ENCODE measurements at places on chromosomes 6 and 20. TPM values are rescaled to one million over a fixed set of nuclear protein-coding genes. Genes with fewer than 3 reads are reported as not detected.

DNA sequence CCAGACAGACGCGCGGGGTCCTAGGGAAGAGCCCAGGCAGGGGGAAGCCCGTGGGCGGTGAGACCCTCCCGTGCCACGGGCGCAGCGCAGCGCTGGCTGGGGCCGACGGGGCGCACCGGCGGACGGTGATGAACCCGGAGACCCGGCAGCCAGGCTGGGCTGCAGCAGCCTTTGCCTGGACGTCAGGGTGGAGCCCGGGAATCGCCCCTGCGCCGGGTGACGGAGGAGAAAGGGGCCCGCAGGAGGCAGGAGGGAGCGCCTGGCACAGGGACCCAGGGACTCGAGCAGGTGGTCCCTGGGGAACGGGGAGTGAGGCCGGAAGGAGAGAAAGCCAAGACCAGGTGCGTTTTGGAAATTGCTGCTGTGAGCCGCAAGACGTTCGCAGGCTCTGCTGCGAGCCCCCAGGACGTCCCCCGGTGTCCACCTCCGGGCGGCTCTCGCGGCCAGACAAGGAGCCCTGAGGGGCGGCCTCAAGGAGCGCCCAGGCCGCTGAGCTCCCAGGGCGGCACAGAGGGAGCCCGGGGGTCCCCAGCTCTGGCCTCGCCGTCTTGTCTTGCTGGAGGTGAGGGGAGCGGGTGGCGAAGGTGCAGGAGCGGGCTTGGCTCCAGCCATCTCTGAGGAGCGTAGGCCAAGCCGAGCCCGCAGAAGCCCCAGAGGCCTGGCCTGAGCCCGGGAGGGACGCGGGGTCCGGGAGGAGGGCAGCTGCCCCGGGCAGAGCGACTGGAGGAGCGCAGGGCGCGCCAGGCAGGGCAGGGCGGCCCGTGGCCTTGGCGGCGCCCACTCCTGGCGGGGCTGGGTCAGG lies 191.2 kb upstream of the PDE10A start:
- DNase-seq: no peak
- H3K4me3 ChIP-seq: no peak overlapping the region
- H3K4me1 ChIP-seq: no peaks in the 10 kb centered on the region
- no peaks in the 10 kb centered on the region for H3K36me3 ChIP-seq

- H3K36me3 ChIP-seq: no peaks in the 10 kb centered on the region
- DNase-seq: no peak
- no peak overlapping the region for H3K4me3 ChIP-seq
- no peak overlapping the region for H3K27ac ChIP-seq
- H3K4me1 ChIP-seq: no peaks in the 10 kb centered on the region
Observed at GRCh38 chr6:170132011-170132521, 158.8 kb downstream of the DLL1 start.

SLC26A8 gene
- not detected for total RNA-seq

- H3K36me3 ChIP-seq: no peaks in the 10 kb centered on the region
- H3K4me1 ChIP-seq: no peaks in the 10 kb centered on the region
- H3K27me3 ChIP-seq: no peaks in the 10 kb centered on the region
- no peak overlapping the region for H3K4me3 ChIP-seq
Observed at GRCh38 chr20:8714206-8714605, 354.7 kb upstream of the PLCB4 start.

- peak overlapping the region; percentile 98 for H3K27ac ChIP-seq
- peak overlapping the region; percentile 92 for H3K4me3 ChIP-seq
- peaks cover 25% of the 10 kb centered on the region for H3K4me1 ChIP-seq
- no peaks in the 10 kb centered on the region for H3K36me3 ChIP-seq
- DNase-seq: no peak
Observed at GRCh38 chr6:52577778-52578463, 1.1 kb upstream of the TRAM2 start.

CCN6 gene
- total RNA-seq: not detected

GRCh38 chr6:140809694-140810101 lies 1323.0 kb upstream of the GJE1 start:
- peak; percentile 43 for DNase-seq
- H3K36me3 ChIP-seq: no peaks in the 10 kb centered on the region
- no peak overlapping the region for H3K27ac ChIP-seq
- no peaks in the 10 kb centered on the region for H3K27me3 ChIP-seq
- peaks cover under 1% of the 10 kb centered on the region for H3K4me1 ChIP-seq

- no peaks in the 10 kb centered on the region for H3K36me3 ChIP-seq
- peak overlapping the region; percentile 23 for H3K27ac ChIP-seq
- H3K4me3 ChIP-seq: no peak overlapping the region
- H3K27me3 ChIP-seq: no peaks in the 10 kb centered on the region
- peak; percentile 42 for DNase-seq
- peaks cover 12% of the 10 kb centered on the region for H3K4me1 ChIP-seq
Observed at GRCh38 chr6:81901551-81901966, 149.1 kb upstream of the TENT5A start.

DNA sequence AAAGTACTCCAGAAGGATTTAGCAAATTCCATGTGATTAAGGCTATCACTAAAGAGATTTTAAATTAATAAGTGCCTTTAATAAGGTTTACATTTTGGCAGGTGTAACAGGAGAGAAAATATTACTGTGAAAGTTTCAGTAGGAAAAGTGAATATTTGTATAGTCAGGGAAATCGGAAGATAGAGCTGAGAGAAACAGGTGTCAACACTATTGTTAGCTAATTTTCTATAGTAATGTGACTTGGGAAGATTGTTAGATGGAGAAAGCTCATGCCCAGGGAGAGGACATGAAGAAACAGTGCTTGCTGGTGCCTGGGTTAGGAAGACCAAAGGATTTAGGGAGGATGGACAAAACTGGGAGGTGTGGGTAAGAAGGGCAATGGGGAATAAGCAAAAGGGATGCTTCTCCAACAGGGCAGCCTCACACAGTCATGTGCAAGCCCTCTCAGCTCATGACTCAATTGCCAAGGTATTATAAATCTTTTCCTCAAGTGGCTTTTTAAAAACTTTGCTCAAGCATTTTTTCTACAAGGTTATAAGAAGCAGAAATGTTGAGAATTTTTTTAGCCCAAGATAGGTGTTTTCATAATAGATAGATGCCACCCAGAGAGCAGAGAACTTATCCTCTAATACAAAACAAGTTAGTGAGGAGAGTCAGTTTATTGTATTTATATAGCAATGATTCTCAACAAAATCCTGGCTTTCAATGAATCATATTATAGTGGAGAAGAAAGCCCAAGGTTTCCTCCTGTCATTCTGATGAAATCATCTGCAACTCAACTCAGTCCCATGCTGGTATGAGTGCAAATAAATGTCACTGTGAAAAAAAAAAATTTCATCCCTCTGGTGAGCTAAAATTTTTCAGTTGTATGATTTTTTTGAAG lies 325.2 kb upstream of the NT5E start:
- H3K27me3 ChIP-seq: peaks cover 10% of the 10 kb centered on the region
- H3K27ac ChIP-seq: no peak overlapping the region
- no peaks in the 10 kb centered on the region for H3K36me3 ChIP-seq
- H3K4me1 ChIP-seq: no peaks in the 10 kb centered on the region

ZNF831 gene
- not detected for total RNA-seq

Measured in cardiac muscle cell (in vitro differentiated cells and primary cell).